Smooth muscle cell of trachea (primary cell): ENCODE measurements at places on chromosomes 3 and 15. TPM values are rescaled to one million over a fixed set of nuclear protein-coding genes. Genes with fewer than 3 reads are reported as not detected.

The ENTPD3 gene
- 0.17 TPM in 1 of 2 replicates, not detected in the other for total RNA-seq

The TBC1D23 gene
- 84.5 and 117 TPM in 2 replicates for total RNA-seq

The CTXN2 gene
- total RNA-seq: not detected in 2 replicates

The MKRN3 gene
- 1.3 and 3.0 TPM in 2 replicates for total RNA-seq

The TMEM207 gene
- not detected in 2 replicates for total RNA-seq

The DPPA2 gene
- total RNA-seq: not detected in 2 replicates

The SEMA5B gene
- total RNA-seq: not detected in 2 replicates

The CFAP100 gene
- total RNA-seq: not detected in 2 replicates

The TEX55 gene
- not detected in 2 replicates for total RNA-seq

The ABCF3 gene
- total RNA-seq: 47.3 and 89.0 TPM in 2 replicates

The LRRC49 gene
- total RNA-seq: 22.3 and 29.4 TPM in 2 replicates

The ZPLD1 gene
- not detected in 2 replicates for total RNA-seq

The GABRB3 gene
- 1.8 and 3.3 TPM in 2 replicates for total RNA-seq

The DUOXA2 gene
- not detected in 2 replicates for total RNA-seq

The SLC28A1 gene
- total RNA-seq: not detected in 2 replicates

The ARHGEF26 gene
- 0.99 and 1.6 TPM in 2 replicates for total RNA-seq

The ZNF80 gene
- not detected in 2 replicates for total RNA-seq

The ITPKA gene
- 5.3 and 5.5 TPM in 2 replicates for total RNA-seq

The ZNF385D gene
- total RNA-seq: 0.66 and 6.5 TPM in 2 replicates

The ROBO2 gene
- 1.0 and 2.8 TPM in 2 replicates for total RNA-seq

The OXTR gene
- total RNA-seq: 0.15 and 1.2 TPM in 2 replicates

The SETD5 gene
- 51.3 and 73.9 TPM in 2 replicates for total RNA-seq

The MAP1A gene
- 150 and 180 TPM in 2 replicates for total RNA-seq

The KLHL6 gene
- total RNA-seq: not detected in 2 replicates

The PP2D1 gene
- total RNA-seq: not detected in 2 replicates

The IDH2 gene
- 48.8 and 66.0 TPM in 2 replicates for total RNA-seq

The MRPS25 gene
- total RNA-seq: 16.2 and 16.6 TPM in 2 replicates

The ANKRD28 gene
- 186 and 214 TPM in 2 replicates for total RNA-seq

The SLC15A2 gene
- under 0.01 and 0.50 TPM in 2 replicates for total RNA-seq
